H4 (cell line): ENCODE measurements at places on chromosomes 16 and 17. TPM values are rescaled to one million over a fixed set of nuclear protein-coding genes. Genes with fewer than 3 reads are reported as not detected.

Gene EVI2B
- 0.23 and 0.39 TPM in 2 replicates for total RNA-seq

Gene CAMTA2
- total RNA-seq: 0.90 and 0.97 TPM in 2 replicates

Gene NXPH3
- total RNA-seq: 0.15 and 0.23 TPM in 2 replicates

Gene GSG1L
- total RNA-seq: 0.08 and 0.41 TPM in 2 replicates

Gene PHF12
- total RNA-seq: 11.3 and 20.3 TPM in 2 replicates

Gene SPEM1
- total RNA-seq: not detected in 2 replicates

Gene KPNA2
- total RNA-seq: 394 and 483 TPM in 2 replicates

DNA sequence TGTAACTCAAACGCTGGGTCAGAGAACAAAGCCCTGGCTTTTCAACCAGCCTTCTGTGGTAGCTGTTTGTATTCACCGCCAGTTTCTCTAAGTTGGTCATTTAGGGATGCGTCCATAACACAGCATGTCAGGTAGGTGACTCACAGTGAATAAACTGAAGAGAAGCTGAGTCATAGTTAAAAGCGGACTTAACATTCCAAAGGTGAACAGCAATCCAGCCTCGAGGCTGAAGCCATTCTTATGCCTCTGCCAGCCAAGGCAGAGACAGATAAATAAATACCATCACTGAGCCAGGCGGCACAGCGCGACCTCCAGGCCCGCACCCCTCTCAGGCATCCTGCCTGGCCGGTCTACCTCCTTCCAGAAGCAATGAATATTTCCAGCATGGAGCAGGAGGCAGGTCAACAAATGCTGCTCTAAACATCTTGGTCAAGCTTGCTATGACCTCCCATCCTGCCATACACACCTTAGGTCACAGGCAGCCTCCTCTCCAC lies 12.4 kb upstream of the CACNG4 start:
- DNase-seq: peak; percentile 98

DNA sequence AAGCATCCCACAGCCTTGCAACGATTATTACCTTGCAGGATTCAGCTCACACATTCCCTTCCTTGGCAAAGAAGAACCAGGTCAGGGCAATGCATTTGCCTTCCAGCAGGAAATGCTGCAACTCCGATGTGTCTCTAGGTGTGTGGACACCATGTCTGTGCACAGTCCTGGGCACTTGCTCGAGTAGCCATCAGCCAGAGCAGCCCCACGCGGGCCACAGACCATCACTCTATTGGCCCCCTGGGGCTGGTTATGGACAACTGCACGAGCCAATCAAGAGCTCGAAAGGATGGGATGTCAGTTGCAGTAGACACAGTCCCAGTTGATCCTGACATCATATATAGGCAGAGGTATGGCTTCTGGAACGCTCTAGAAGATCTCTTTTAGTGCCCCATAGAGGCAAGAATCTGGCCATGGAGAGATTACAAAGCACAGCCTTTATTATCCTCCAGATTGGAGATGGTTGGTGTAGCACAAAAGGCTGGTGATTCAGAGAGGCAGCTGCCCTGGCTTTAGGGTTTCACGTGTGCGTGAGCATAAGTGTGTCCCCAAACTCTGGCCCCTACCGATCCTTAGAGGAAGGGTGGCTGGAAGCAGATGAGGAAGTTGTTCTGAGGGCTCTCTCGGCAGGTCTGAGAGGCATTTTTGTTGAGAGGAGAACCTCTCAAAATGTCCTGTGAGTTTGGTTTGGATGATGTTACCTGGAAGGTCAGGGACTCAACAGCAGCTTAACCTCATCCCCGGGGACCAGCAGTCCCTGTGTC lies 403.8 kb downstream of the SEC14L1 start:
- DNase-seq: no peak

GRCh38 chr17:58575511-58575910 lies 61.1 kb upstream of the MTMR4 start:
- peak; percentile 66 for DNase-seq

- DNase-seq: no peak
These were observed 368.6 kb downstream of the FOXL1 start for GRCh38 chr16:86946981-86947380.

GRCh38 chr16:66286527-66286926 lies 80.0 kb upstream of the CDH5 start:
- no peak for DNase-seq

- no peak for DNase-seq
These were observed 125.0 kb upstream of the IRX3 start for GRCh38 chr16:54411544-54411943.

DNA sequence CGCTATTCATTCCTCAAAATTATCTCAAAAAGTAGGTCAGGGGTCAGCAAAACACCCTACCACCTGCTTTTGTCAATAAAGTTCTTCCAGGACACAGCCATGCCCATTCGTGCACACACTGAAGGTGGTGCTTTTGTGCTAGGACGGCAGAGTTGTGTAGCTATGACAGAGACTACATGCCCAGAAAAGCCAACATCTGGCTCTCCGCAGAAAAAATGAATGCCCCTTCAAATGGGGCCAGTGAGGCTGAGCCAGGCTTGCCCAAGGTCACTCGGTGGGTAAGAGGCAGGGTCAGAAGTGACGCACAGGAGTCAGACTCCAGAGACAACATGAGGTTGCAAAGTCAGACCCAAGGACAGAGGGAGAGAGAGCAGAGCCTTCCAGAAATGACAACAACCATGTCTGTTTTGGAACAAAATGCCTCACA lies 200.1 kb downstream of the XYLT1 start:
- no peak for DNase-seq

DNA sequence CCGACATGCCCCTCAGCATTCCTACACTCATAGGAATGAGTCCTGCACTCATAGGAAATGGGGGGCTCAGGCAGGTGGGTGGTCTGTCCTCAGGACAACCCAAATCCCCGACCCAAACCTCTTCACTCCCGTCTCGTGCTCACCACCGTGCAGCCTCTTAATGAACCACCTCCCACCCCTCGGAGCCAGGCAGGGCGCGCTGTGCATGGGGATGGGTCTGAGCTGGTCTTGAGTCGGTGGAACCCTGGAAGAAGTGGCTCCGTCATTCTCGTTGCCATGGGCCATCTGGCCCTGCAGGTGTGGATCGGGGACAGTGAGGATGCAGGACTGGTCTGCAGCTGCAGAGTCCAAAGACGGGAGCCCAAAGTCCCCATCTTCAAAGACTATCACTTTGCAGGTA lies 6.4 kb upstream of the RAB40B start:
- DNase-seq: no peak

DNA sequence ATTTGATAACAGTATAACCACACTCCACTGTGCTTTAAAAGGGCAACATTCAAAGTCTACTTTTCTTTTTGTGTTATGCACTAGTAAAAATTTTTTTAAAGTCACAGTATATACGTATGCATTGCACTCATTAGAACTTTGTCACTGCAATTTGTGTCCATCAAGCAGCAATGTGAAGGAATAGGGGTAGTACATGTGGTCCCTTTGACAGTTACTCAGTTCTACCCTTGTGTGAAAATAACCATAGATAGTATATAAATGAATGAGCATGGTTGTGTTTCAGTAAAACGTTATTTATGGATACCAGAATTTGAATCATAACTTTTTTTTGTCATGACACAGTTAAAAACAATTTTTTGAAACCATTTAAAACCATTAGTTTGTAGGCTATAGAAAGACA lies 30.7 kb downstream of the NFATC3 start:
- DNase-seq: no peak

- no peak for DNase-seq
These were observed 89.3 kb upstream of the ZNF750 start for GRCh38 chr17:82929011-82929622.
